ENCODE measurements at places on chromosomes 2 and 18.

GRCh38 chr18:45998244-45998643, 31.1 kb upstream of the EPG5 start:
- DNase-seq, result no peak

GRCh38 chr2:9251154-9252001, 44.8 kb downstream of the ASAP2 start:
- DNase-seq, result no peak

DNA sequence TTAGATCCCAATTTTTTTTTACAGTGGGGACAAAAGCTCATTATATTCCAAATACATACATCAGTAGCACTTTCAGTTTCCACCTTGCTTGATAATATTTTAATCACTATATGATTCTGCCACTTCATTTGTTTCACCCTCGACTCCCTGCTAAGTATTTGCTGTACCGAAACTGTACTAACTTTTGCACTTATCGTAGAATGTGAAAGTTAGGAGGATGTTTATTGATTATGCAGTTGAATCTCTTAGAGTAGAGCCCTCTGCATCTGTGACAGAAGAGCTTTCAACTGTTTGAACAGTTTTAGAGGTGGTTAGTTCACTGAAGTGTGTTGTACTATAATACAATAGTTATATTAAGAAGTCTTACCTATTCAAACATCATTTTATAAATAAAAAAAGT, 20.8 kb downstream of the NCOA1 start:
- no peak for DNase-seq

GRCh38 chr2:85133751-85134254, 611 bp downstream of the TCF7L1 start:
- DNase-seq, result no peak

DNA sequence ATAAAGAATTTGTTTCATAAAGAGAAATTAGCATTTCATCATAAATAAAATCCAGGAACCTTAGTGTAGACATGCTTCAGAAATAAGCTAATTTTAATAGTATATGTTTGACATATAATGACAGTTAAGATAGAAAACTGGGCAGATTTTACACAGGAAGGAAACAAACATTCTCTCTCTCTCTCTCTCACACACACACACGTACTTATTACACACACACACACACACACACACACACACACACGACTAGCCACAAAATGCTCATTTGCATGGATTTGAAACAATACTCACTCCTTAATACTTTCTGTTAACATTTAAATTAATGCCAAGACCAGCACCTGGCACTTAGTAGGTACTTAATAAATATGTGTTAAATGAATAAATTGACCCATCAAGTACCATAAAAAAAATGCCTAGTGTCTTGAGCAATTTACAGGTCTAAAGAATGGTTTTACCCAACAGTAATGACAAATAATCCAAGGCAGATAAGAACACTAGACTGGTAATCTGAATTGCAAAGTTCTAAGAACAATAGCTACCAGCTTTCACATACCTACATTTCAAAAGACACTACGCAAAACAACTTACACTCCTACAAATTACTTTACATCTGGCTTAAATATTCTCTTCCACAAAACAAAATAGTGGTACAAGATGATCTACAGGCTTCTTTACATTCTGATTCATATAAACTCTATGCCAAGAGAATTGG, 2.9 kb upstream of the GALNT3 start:
- DNase-seq, result no peak

DNA sequence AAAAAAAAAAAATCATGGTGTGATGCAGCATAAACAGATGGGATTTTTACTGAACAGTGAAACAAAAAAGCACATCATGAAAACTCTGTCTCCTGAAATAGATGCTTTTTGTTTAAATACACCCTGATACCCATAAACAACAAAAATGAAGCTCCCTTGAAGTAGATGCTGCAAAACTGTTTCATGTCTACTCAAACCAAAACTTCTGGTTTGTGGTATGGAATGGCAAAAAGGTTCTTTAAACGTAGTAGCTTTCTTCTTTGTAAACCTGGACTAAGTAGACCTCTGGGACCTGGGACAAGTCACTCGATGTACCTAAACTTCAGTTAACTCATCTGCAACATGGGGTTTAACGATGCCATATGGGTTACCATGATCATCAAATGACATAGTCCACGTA, 64.4 kb upstream of the RAPH1 start:
- DNase-seq, result no peak

DNA sequence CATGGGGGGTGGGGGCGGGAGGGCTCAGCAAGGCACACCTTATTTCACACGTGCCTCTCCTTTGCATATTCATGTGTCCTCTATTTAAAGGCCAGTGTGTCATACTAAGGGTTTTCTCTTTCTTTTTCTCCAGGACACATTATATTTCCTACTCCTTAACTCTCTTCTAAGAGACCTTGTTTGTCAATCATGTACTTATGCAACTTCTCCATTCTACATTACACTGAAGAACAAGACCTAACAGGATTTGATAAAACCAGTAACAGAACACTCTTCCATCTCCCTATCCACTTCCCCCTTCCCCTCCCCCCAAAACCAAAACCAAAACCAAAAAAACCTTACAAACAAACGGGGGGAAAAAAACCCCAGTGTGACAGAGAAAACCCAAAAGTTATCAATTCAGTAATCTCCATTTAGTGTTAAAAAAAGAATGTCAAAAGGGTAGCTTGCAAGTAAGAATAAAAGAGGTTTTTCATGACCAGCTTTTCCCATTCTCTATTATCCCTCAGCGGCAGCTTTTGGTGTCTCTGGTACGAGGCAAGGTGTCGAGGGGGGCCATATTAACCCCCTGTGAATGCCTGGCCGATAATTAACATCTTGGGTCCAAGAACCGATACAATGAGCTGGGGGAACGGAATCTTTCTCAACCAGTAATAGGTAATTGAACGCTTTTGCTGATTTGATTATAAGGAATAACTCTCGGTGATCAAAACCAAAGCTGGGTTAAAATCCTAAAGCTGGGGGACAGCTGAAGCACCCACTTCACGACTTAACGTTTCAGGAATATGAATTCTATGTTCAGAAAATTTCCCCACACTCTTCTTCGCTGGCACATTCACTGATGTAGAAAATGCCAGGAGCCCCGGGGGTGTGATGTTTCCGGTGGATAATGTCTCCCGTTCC, 191.0 kb upstream of the TCF4 start:
- no peak for DNase-seq

DNA sequence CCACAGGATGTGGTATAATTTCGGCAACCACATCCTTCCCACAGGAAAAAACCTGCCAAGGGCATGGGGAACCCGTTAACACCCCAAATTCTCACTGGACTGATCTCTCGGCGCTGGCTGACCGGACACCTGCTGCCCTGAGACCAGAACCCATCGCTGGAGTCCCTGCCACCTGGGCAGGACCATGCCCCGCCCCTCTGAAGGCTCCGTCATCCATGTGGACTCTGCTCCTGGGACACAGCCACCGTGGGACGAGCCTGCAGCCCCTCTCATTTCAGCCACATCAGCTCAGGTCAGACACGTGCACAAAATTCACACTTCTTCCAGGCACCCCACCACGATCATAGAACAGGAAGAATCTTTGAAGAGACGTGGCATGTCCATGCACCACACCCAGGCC, 108.2 kb downstream of the ZNF516 start:
- DNase-seq, result no peak

- no peak for DNase-seq
These were observed 43.9 kb upstream of the B3GNT7 start for GRCh38 chr2:231351648-231352047.

DNA sequence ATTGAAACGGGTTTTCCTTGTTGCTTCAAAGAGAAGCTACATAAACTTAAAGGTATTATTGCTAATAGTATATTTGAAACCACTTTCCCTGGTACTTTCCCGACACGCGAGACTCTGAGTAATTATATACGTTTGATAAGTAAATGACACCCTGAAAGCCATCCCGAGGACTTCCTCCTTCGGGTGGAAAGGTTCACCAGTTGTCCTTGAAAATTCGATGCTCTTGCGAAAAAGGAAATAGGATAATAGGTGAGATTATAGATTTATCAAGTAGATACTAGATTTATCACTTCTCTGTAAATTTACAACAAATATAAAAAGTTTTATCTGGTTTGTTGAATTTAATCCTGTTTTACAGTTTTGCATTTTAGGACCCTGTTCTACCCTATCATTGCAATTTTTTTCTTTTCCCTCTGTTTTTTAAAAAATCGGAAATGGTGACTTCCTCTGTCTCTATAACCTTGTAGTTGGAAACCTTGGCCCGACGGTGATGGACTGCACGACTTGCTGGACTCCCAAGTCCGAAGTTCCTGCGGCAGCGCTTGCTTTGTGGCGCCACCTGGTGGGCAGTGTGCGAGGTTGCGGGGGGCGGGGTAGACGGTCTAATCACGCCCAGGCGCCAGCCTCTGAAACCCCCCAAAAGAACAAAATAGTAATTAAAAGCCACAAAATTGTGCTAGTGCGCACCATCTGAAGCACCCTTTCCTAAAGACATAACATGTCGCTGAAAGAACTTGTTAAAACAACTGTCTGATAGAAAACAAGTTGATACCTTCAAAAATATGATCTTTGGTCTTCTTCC, 972 bp upstream of the DLX2 start:
- DNase-seq, result peak; percentile 52

DNA sequence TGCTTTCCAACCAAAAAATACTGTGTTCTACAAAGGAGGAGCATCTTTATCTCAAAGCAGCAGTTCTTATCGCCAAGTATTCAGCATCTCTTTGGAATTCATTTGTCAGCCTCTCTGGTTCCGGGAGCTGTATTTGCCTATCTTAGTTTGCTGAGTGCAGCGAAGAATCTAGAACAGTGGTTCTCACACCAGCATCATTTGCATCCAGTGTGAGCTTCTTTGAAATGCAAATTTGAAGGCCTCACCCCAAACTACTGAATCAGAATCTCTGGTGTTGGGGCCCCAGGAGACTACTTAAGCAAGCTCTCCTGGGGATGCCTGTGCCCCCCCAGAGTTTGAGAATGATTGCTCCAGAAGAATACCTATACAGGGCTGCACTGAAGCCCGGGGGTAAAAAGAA, 1.5 kb upstream of the PTPN2 start:
- DNase-seq, result no peak

- DNase-seq, result no peak
These were observed 8.7 kb downstream of the CAPN13 start for GRCh38 chr2:30798536-30798991.

All from T-helper 17 cell (primary cell).